ENCODE measurements at places on chromosomes 3 and 15.

- no peak for DNase-seq
Observed at GRCh38 chr15:83845230-83845629, 191.3 kb downstream of the ADAMTSL3 start.

DNA sequence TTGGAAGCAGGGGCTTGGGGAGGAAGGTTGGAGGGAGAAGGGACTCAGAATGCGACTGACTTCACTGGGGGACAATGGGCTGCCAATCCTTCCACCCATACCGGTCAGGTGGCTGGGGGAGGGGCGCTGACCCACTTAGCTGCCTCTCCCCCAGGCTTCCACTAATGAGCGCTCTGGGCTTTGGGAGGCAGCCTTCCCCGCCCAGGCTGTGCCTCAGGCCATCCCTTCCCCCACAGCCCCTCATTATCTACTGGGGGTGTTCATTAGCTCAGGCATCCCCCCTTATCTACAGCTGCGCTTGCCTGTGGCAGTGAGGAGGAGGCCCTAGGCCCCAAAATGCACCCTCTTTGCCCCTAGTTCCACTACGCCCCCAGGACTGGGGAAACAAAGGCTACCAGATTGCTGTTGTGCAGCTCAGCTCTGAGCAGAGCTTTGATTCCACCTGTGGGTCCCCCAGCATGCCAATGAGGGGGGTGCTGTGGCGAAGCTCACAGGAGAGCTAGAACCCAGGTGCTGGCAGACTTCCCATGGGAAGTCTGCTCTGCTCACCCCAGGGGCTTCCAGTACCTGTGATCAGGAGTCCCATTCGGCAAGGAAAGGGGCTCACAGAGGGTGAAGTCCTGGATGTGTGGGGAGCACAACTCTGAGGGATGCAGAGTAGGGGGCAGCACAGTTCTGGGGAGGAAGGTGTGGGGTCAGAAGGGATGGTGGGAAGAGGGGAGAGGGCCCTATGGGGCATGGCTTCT lies 29.4 kb upstream of the SEMA3F start:
- DNase-seq = no peak

DNA sequence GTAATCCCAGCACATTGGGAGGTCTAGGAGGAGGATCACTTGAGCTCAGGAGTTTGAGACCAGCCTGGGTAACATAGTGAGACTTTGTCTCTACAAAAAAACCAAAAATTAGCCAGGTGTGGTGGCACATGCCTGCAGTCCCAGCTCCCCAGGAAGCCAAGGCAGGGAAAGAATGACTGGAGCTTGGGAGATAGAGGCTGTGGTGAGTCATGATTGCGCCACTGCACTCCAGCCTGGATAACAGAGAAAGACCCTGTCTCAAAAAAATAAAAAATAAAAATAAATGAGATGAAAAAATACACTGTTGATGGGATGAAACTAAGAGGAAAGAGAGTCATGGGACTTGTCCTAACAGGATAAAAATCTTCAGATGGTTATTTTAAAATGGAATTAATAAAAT lies 137.6 kb downstream of the IMPG2 start:
- no peak for DNase-seq

GRCh38 chr3:188133646-188134045 lies 20.3 kb upstream of the LPP start:
- DNase-seq = no peak

- DNase-seq = no peak
Observed at GRCh38 chr15:100115711-100116090, 226.1 kb downstream of the ADAMTS17 start.

DNA sequence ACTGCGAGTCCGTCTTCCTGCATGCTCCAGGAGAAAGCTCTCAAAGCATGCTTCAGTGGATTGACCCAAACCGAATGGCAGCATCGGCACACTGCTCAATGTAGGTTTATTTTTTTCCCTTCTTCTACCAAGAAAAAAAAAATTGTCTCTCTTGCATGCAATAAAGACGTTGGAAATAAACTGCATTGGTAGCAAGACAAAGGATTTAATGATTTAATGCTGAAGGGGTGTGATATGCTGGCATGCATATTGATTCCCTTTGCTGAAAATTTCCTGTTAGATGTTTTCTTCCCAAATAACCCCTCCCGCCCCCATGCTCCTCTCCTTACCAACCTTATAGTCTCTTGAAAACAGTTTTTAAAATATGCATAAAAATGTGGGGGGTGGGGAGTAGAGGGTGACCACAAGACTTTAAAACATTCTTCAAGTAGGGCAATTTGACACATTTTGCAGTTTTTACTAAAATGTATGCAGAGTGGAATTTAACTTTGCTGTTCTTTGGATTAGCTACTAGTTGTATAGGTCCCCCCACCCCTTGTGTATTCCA lies 799 bp downstream of the RARB start:
- DNase-seq = no peak

DNA sequence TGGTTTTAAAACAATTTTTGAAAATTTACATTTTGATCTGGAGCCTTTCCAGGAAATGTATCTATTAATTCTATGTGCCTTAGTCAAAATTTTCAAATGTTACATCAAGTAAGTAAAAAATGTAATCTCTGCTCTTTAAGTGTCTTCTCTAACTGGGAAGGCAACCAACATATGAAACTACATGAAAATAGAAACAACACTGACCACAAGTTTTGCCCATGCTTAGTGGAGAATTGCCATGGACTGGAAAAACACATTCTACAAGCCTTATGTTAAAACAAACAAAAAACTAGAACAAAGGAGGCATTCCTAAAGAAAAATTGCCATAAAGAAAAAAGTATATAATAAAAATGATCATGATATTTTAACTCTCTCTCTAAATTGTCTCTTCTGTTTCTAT lies 75.9 kb upstream of the SPRED1 start:
- no peak for DNase-seq

GRCh38 chr3:71056327-71056726 lies 527.2 kb downstream of the FOXP1 start:
- DNase-seq = no peak

DNA sequence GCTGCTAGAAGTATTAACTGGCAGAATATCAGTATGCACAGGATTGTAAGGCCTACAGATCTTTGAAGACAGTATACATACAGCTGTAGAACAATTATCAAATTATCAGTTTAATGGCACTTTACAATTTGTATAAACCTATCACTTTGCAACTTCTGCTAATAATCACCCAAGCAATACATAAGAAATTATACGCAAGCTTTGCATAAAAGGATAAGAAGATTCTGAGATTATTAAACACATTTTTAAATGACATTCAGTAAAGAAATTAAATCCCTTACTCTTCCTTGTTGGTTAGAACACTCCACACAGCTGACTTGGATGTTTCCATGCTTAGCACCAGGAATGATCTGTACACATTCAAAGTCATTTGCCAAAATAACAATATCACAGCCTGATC lies 46.8 kb downstream of the DMXL2 start:
- no peak for DNase-seq

DNA sequence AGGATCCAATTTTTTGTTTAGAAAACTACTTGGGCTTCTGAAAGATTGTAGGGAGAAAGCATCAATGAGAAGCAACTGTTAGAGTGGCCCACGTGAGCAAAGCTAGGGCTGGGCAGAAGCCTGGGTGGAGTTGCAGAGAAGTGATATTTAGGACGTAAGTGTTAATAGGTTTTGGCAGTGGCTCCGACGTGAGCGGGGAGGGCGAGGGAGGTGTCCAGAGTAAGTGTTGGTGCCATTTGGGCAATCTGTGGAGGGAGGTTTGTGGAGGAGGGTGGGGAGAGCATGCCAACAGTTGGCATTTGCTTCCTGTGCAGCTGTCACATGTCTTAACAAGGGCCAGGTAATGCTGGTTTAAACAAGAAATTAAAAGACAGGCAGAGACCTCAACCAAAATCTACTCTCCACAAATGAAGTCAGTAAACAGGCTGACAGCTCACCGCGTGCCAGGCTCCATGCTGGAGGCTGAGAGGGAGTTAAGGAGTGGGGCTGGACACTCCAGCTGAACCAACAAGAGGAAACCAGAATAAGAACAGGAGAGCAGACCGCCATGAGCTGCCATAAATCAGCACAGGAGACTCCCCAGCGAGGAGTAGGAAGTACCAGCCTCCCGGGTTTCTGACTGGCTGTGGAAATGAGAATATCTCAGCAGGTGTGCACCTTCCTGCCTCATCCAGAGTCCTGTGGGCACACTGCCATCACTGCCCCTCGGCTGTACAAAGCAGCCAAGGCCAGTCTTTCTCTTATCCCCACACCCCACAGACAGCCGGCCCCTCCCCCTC lies 232.6 kb downstream of the ABHD5 start:
- no peak for DNase-seq

DNA sequence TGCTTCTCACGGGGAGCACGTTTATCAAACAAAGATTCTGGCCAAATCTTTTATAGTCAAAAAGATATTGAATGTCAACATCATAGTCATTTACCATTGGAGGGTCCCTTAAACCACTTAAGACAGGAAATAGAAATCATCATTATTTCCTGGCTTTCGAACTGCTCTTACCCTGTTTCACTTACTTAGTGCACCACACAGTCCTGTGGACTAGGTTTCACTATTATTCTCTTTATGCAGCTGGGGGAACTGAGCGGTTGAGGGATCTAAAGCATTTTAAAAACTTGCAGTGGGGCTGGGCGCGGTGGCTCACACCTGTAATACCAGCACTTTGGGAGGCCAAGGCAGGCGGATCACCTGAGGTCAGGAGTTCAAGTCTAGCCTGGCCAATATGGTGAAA lies 13.7 kb upstream of the TPRG1 start:
- DNase-seq = no peak

GRCh38 chr3:158084651-158085050 lies 21.6 kb downstream of the SHOX2 start:
- no peak for DNase-seq

- DNase-seq = no peak
Observed at GRCh38 chr3:195738274-195739044, 17.7 kb downstream of the MUC20 start.

DNA sequence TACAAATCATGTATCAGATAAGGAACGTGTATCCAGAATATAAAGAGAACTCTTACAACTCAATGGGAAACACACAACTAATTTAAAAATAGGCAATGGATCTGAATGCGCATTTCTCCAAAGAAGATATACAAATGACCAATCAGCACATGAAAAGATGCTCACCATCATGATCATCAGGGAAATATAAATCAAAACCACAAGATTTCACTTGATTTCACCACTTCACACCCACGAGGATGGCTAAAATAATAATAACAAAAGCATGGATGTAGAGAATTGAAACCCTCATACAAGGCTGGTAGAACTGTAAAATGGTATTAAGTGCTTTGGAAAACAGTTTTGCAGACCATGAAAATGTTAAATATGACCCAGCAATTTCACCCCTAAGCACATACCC lies 26.7 kb upstream of the SLC12A8 start:
- no peak for DNase-seq

DNA sequence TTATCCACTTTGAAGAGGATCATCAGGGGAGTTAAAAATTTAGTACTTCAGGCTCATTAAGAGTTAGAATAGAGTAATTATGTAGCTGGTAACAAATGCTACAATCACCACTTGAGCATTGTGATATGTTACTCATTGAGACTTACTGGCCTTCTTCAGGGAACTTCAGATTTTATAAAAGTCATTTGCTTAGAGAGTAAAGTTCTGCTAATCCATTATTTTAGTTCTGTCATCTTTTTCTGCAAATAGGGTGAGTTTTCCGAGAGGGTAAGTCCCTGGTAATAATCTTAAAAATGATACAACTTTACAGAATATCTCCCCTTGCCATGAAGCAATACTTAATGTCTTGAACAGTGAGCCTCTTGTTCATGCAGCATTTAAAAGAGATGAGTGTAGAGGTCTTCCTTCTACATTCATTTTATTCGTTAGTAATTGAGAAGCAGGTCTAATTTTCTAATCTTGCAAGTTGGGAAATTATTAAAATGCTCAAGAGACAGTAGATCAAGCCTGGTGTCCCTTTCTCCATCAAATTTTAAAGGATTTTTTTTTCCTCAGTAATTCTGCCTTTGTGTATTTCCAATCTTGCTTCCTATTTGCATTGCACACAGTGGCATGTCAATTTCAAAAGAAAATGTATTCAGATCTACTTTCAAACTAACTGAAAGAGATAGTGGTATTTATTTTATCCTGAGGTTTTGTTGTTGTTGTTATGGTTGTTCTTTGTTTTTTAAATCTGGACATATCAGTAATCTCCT lies 52.6 kb downstream of the MBNL1 start:
- DNase-seq = no peak

DNA sequence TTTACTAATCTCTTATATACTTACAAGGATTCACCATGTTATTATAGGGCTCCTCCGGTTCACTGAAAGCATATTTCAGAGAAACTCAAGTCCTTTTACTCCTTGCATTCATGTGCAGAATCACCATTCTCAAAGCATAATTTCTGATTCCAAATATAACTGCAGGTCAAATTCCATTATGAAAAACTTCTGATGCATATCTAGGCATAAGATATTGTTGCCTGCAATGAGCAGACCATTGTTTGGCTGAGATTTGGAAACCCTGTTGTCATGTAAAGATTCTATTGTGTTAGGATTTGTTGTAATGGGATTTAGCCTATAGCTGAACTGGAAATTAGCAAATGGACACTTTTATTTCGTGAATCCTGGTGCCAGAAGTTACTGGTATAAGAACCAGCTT lies 69.5 kb upstream of the PRICKLE2 start:
- DNase-seq = no peak

- DNase-seq = no peak
Observed at GRCh38 chr3:149764302-149764701, 12.0 kb upstream of the COMMD2 start.

- no peak for DNase-seq
Observed at GRCh38 chr3:71503525-71504249, 79.8 kb downstream of the FOXP1 start.

- no peak for DNase-seq
Observed at GRCh38 chr3:81955878-81956277, 194.4 kb upstream of the GBE1 start.

DNA sequence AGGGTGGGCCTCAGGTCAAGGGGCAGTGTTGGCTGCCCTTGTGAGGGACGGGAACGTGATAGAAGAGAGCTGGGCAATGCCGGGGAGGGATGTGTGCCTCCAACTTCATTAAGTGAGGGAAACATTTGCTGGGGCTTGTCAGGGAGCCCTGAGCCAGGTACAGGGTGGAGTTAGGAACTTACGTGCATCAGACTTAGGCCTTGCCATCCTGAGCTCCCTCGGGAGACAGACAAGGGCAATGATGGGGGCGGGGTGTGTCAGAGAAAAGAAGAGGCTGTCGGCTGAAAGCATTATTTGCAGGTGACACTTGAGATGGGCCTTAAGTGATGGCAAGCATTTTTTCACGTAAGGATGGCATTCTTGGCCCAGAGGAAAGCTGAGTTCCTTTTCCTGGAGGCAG lies 1.6 kb downstream of the FAM131A start:
- no peak for DNase-seq

- no peak for DNase-seq
Observed at GRCh38 chr15:67194171-67195114, 60.0 kb downstream of the AAGAB start.

DNA sequence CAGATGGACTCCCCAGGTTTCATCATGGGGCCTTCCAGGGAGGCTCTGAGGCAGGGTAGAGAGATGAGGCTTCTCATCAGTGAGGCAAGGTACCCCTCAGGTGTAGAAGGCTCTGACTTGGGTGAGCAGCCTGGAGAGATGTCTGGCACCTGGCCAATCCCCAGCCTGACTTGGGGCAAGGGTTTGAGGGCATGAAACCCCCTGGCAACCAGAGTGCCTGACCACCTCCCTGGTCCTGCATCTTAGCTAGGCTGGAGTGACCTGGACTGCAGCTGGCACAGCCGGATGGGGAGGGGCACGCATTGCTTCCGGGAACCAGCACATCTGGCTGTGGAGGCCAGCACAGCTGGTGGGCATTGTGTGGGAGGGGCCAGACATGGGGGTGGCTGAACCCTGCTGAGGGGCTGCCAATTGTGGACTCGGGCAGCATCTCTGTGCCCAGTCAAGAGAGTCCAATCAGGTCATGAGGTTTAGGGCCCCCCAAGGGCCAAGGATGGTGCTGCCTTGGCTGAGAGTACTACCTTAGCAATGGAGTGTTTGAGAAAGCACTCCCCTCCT lies 1.9 kb downstream of the ZBTB47 start:
- DNase-seq = no peak

All from stimulated activated CD4-positive, alpha-beta T cell treated with anti-CD3 and anti-CD28 coated beads, Interleukin-12 subunit alpha, Interleukin-12 subunit beta, amount 100 ng/mL, for 24 hours (primary cell).